ENCODE measurements at places on chromosomes 4 and X.

DNA sequence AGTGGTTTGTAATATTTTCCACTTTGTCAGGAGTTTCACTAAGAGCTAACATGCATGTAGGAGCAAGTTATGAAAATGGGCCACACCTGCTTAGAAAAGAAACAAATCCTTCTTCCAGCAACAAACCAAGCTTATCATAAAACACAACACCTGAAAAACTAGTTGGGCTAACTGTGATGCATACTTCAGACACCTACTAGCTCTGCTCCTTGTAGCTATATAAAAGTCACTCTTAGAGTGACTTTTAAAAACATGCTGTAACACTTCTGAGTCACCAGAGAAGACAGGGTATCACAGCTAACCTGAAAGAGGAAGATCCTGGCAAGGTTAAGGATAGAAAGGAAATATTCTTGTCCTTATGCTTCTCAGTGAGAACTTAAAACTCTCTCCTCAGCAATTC, 3.6 kb upstream of the SLAIN2 start:
- no peak for DNase-seq

DNA sequence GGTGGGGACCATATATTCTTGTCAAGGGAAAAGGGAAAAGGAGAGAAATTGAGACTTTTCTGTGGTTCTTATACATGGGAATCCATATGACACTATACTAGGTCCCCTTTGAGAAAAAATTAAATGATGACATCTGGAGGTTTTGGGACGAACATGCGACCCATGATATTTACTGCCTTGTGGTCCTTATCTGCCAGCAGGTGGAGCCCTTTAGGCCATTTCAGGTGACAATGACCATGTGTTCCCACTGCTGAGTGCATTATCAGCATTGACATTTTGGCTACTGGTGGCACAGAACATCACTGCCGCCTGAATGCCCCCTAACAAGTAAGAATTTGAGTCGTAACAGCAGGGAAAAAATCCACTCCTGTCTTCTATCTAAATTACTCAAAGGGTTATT, 843.4 kb downstream of the FSTL5 start:
- DNase-seq: no peak

DNA sequence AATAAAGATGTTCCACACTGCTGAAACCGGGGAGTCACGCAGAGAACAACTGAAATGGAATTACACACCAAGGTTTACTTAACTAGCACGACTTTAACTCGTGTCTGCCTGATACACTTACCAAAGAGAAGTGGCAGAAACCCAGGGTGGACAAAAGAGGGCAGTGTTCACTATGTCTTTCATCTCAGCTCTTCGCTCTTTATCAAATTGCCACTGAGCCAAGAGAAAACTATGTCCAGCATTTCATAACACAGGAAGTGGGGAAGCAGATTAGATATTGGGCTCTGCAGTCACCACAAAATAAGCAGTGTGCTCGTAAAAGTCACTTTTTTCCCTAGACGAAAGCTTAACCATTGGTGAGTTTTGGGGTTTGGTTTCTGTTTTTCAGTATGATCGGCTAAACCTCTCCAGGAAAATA, 155.7 kb downstream of the CHIC2 start:
- no peak for DNase-seq

DNA sequence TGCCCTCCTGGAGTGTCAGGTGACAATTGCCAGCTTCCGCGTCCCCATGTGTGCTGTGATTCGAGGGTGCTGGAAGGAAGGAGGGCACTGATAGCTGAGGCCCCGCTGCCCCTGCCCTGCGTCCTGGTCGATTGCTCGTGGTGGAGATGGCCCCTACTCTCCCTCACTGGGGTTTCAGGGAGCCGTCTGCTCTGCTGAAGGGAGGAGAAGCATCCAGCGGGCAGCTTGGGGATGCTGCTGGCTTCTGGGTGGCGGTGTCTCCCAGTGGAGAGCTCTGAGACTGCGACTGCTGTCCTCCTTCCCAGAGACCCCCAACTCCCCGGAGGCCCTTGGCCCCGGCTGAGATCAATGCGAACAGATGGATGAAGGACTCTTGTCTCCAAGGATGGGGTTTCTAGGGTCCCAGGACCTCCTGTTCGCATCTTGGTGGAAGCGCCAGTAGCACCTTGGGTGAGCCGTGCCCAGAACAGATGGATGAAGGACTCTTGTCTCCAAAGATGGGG, 98.6 kb downstream of the PSAPL1 start:
- no peak for DNase-seq

DNA sequence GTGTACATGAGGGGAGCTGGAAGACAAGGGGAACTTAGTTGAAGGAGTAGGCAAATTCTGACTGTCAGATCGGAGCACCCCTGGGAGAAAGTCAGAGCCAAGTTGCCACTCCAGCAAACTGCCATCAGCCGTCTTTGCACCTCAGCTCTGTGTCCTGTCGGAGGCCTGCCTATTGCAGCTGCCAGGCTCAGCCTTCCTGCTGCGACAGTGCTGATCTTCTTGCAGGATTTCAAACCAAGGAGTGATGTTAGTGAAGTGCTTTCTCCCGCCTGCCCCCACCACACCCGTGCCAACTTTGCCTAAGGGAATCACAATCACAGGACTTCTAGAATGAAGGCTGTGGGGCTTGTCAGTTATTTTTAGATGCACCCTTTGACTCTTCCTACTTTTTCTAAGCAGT, 185.3 kb downstream of the KIT start:
- no peak for DNase-seq

- no peak for DNase-seq
These were observed 338.1 kb downstream of the DHRSX start for GRCh38 chrX:2162695-2163094.

GRCh38 chr4:78720994-78721677, 55.0 kb upstream of the BMP2K start:
- no peak for DNase-seq

- no peak for DNase-seq
These were observed 50.3 kb upstream of the ATP6AP2 start for GRCh38 chrX:40530509-40530908.

DNA sequence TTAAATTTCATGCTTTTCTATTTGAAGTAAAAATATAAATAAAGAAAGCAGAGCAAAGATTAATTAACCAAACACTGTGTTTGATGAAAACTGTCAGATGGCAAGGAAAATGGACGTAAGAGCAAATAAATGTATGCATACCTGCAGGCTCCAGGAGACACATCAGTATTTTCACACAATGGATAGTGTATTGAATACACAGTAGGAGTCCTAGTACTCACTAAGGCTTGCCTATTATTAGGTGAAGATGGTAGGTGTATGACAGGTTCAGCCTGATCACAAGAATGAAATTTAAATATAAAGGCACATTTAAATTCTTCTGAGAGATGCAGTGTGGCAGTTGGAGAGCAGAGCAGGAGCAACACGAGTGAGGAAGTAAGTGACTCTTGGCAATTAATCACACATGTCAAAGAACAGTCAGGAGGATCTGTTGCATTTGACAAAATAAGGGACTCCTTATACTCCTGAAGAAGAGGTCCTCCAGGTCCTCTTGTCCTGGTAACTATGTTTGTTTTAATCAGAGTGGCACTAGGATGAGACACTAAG, 106.0 kb upstream of the NDST4 start:
- DNase-seq: no peak

DNA sequence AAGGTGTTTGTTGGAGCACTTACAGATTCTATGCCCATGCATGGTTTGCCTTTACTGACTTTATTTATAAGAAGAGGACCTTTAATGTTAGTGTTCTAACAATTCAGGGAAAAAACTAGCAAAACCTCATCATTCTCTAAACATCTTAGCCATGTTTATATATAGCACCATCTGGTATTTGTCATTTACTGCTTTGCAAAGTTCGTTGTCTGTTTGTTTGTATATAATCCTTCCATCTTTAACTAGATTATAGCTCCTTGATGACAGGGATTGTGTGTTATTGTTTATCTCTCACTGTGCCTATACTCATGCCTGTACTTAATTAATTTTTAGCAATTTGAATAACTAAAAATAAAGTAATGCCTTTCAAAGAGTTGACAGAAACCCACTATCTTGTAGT, 170.6 kb upstream of the PACRGL start:
- no peak for DNase-seq

GRCh38 chrX:132270699-132271098, 51.5 kb upstream of the RAP2C start:
- no peak for DNase-seq

DNA sequence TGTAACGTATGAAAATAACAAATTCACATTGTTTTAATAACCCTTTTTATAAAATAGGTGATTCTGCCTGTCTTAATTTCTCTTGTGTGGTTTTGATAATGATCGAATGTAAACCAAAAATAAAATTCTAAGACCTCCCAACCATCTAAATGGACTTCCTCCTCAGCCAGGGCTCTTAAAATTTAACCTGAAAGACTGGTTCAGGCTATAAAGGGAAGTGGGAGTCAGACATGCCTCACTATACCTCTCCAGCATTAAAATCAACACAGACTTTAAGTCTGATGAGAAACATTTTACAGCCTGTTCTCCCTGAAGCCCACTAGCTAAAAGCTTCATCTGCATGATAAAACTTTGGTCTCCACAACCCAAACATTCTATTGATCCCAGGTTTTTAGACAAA, 97.6 kb upstream of the STIM2 start:
- DNase-seq: no peak

DNA sequence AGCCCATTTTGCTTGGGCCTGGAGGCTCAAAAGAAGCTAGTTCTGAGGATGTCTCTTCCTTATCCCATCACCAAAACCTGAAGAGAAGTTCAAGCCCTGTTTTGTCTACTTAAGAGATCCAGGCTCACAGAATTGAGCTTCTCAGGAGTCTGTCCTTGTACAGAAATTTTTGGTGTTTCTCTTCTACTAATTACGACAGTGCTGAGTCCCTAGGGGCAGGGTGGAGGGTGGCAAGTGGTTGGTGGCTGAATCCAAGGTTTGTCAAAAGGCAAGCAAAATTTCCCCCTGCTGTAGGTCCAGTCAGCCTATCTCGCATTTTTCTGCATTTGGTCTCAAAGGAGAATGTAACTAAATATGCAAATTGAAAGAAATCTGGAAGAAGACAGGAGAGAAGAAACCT, 377.9 kb downstream of the SMARCA1 start:
- DNase-seq: no peak

DNA sequence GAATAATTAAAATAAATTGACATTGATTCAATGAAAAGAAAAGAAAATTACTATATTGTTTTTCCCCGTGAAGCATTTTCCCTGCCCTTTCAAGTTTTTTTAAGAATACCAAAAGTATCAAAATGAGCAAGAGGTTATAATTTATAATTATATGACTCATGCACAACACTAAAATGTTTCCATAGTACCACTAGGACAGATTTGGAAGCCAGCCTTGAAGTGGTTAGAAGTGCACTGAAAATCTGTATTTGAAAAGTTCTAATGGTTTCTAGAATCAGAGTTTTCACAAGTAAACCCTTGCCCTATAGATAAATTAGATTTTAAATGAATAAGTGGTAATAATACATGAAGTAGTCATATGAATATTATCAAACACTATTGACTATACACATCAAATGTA, 140.9 kb downstream of the HNRNPD start:
- no peak for DNase-seq

DNA sequence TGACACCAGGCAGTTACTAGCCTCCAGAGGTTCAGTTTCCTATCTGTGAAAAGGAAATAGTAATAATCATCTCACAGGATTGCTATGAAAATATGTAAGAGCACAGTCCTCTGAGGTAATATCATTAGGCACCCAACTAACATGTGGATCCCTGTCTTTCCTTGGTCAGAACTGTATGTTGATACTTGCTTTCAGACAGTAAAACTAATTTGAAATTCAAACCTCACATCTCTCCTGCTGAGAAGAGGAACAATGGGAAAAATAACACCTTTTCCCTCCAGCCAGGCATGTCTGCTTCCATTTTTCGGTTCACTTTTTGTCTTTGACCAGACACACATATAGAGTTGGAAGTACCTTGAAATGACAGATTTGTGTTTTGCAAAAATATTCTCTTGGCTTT, 262.7 kb downstream of the IL15 start:
- no peak for DNase-seq

- no peak for DNase-seq
These were observed 550.9 kb upstream of the NDST4 start for GRCh38 chr4:115664285-115664684.

DNA sequence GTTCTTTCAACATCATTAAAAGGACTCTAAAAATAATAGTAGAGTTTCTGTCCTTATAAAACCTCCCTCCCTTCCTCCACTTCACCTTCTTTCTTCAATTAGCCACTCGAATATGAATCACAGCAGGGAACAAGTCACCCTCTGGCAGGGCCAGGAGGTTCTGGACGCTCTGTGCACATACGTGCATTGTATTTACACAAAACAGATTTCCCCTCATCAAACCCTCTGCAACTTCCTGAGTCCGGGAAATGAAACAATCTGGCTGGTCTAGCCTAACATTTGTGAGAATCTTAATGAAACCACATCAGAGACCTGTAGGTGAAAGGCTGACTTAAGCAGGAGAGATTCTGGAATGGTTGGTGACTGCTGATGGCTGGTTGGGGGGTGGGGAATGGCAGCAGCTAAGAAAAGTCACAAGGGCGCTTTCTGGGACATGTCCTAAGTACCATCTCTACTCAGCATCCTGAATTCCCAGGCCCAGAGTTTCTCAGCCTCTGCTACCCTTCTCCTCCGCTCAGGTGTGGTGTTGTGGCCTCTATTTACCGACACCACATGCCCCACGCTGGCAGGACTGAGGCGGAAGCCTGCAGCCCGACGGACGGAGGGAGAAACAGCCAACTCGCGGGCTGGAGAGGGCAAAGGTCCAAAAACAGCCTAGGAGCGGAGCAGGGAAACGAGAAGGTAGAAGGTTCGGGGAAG, 1.0 kb downstream of the ZDHHC9 start:
- no peak for DNase-seq

- no peak for DNase-seq
These were observed at the start of gene STBD1 for GRCh38 chr4:76305971-76306881. TSS of gene STBD1 (plus strand) at chr4:76306733. CDS start at chr4:76306770, 37 bp downstream.

DNA sequence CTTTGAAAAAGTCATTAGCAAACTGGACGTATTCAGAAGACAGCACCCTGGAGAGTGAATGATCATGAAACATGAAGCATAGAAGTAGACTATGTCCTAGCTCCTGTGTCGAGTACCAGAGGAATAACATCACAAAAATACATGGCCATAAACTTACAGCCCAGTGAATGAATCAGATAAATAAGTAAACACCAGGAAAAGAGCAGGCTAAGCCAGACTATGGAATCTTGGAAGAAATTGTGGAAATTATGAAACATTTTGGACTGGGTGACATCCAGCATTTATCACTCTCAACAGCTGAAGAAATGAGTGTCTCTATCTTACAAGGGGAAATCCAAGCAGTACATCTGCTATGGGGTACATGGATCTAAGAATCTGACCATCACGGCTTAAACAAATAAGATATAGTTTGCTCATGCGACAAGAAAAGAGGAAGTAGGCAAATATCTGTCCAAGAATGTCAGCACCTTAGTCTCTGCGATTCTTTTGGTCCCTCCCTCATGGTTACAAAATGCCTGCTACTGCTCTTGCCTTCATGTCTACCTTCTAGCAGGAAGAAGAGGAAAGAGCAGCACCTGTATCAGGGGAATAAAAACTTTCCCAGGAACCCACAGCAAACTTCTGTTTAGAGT, 481.5 kb downstream of the BCOR start:
- DNase-seq: no peak

DNA sequence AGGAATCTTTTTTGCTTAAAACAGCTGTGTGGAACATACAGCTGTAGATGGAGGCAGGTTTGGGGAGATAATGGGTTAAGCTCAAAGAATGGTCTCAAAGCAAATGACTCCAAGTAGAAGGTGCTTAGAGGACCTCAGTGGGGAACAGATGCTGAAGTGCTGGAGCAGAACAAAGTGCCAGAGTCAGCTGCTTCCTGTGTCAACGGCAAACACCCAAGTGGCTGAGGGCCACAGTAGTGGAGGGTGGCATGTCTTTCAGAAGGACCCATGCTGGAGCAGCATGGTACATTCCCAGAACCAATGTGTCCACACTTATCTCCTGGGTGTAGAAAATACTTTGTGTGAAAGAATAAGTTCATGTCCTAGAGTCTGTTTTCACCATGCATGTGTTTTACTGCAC, 197.5 kb downstream of the CCNG2 start:
- no peak for DNase-seq

Measured in activated T-cell treated with anti-CD3 and anti-CD28 coated beads for 4 hours (primary cell).